ENCODE measurements at places on chromosomes 12 and 14. TPM values are rescaled to one million over a fixed set of nuclear protein-coding genes. Genes with fewer than 3 reads are reported as not detected.

EML5 gene
- polyA plus RNA-seq: 0.41 TPM

INHBE gene
- not detected for polyA plus RNA-seq

PLEKHD1 gene
- polyA plus RNA-seq: 0.05 TPM

LBHD2 gene
- polyA plus RNA-seq: not detected

TSHR gene
- 0.02 TPM for polyA plus RNA-seq

B3GNT4 gene
- 1.4 TPM for polyA plus RNA-seq

SLC15A4 gene
- 7.3 TPM for polyA plus RNA-seq

MAP1LC3B2 gene
- 1.9 TPM for polyA plus RNA-seq

DNAH10 gene
- 0.01 TPM for polyA plus RNA-seq

ASIC1 gene
- 1.4 TPM for polyA plus RNA-seq

SSPN gene
- polyA plus RNA-seq: 2.1 TPM

PTPN21 gene
- 4.4 TPM for polyA plus RNA-seq

BHLHE41 gene
- polyA plus RNA-seq: 1.5 TPM

CLEC7A gene
- 7.3 TPM for polyA plus RNA-seq

STON2 gene
- polyA plus RNA-seq: 8.5 TPM

DCN gene
- 152 TPM for polyA plus RNA-seq

PRH2 gene
- polyA plus RNA-seq: not detected

DEGS2 gene
- polyA plus RNA-seq: 41.8 TPM

PSMB5 gene
- 35.1 TPM for polyA plus RNA-seq

CLEC14A gene
- polyA plus RNA-seq: 10.0 TPM

MTHFD1 gene
- polyA plus RNA-seq: 34.9 TPM

FLRT2 gene
- 2.1 TPM for polyA plus RNA-seq

CTSG gene
- 1.4 TPM for polyA plus RNA-seq

GPRC5A gene
- 15.0 TPM for polyA plus RNA-seq

NID2 gene
- 2.9 TPM for polyA plus RNA-seq

KRT74 gene
- polyA plus RNA-seq: 0.24 TPM

SAMD15 gene
- polyA plus RNA-seq: 0.34 TPM

STAC3 gene
- polyA plus RNA-seq: 1.4 TPM

COCH gene
- polyA plus RNA-seq: 0.20 TPM

ITGA5 gene
- polyA plus RNA-seq: 42.8 TPM

PTCSC3 gene
- polyA plus RNA-seq: not detected

IAPP gene
- polyA plus RNA-seq: 0.05 TPM

STK38L gene
- polyA plus RNA-seq: 10.9 TPM

P2RX2 gene
- polyA plus RNA-seq: 1.4 TPM

PITPNM2 gene
- 4.1 TPM for polyA plus RNA-seq

VRTN gene
- polyA plus RNA-seq: not detected

LRIG3 gene
- polyA plus RNA-seq: 9.9 TPM

CCDC38 gene
- not detected for polyA plus RNA-seq
